ENCODE measurements at places on chromosomes 16 and 17.

DNA sequence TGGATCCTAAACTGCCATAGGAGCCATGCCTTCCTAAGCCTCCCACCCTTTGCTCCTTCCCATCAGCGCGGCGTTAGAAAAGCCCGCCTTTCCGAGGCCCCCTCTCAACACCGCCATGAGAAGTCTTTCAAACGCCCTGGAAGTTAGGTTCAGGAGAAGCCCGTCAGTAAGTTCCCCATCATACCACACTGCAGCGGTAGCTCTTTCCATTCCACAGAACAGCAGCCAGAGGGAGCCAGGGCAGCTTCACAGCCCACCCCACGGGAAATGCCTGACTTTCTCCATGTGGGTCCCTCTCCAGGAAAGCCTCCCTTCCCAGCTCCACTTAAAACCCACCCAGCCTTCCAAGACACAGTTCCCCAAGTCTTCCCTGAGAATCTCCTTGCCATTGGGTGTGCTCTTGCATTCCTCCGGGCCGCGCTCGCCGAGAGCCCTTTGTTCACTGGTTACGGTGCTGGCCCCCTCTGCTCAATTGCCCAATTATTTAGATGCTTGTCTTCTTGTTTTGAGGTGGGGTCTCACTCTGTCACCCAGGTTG lies 28.7 kb downstream of the KIAA0513 start:
- DNase-seq, result no peak

- no peak for DNase-seq
Measured at GRCh38 chr16:10242916-10243315, 60.7 kb upstream of the GRIN2A start.

DNA sequence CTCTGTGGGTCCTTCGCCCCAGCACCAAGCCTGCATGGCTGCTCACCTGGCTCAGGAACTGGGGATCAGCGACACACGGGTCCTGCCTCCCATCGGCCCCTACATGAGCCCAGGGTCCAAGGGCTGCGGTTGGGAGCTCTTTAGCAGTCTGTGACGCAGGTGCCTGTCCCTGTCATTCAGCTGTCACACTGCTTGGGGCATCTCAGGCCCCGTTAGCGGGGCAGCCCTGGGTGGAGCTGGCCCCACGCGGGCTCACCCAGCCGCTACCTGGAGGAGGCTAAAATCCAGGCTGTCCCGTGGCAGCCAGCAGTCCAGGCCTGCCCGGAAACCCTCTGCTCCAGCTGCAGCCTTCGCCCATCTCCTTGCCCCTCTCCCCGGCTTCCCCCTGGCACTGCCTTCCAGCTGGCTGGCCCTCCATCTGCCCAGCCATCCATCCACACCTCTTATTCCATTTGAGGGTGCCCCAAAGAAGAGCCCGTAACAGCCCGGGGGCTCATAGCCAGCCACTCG lies 3.3 kb downstream of the GCGR start:
- no peak for DNase-seq

DNA sequence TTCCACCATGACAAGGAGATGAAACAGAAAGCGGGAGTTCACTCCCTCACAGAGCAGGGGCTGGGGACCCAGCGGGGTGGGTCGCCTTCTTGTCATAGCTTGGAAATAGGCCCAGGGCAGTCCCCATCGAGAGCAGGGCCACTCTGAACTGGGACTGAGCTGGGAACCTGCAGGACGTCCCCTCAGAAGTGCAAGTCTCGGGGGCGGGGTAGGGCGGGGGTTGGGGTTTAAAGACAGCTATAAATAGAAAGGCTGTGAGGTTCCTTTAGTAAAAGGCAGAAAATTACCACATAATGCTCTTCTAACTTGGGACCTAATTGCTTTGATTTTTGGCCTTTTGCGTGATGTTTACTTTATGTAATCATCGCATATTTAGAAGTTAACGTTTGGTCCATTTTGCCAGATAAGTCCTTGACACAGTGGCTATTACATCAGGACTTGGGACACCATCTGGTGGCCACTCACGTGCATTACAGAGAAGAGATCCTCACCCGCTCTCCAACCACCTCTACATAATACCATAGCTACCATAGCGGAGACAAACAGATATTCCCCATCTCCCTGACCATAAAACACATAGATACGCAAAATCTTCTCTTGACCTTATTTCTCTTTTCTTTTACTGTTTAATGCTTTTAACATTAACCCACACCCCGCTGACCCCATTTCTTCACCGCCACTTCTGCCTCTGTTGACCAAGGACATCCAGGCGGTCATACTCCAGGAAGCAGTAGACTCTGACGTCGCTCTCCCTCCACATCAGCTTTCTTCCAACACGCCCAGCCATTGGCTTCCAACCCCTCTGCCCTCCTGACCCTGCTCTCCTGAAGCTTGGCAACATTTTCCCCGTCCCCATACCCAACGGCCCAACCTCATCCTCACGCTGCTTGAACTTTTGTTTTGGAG lies 27.5 kb upstream of the PIK3R6 start:
- DNase-seq, result no peak

- DNase-seq, result no peak
Measured at GRCh38 chr17:58321571-58322525, 6.7 kb downstream of the TSPOAP1 start.

GRCh38 chr16:67565470-67566100 lies 3.3 kb downstream of the CTCF start:
- DNase-seq, result no peak

DNA sequence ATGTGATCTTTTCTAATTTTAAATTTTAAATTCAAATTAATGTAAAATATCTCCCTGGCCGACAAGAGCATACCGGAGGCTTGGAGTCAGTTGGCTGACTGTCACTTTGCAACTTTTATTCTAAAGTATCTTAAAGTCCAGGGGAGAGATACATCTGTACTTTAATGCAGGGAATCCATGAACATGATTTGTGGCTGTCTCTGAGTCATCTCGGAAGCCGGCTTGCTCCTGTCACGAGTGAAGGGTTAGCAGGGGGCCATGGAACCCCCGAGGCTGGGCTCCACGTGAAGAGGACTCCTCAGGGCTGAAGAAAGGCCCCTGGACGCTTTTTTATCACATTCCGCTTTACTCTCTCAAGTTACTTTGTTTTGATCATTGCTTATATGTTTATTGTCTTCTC lies 13.3 kb downstream of the TVP23A start:
- no peak for DNase-seq

DNA sequence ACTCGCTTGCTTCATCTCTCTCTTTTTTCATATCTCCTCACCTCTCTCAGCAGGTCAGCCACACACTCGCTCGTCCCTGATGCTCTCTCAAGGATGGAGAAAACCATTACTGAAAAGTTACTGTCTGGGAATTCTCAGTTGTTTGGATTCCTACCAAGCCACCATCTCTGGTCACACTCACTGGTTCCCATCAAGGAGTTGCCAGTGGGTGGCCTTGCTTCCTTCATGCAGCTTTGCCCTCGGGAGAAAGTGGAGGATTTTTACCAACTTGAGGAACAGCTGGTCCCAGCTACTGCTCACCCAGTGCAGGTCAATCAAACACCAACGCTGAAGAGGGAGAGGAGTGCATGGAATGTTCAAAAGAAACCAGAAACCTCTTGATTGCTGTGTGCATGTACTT lies 25.3 kb downstream of the MEOX1 start:
- DNase-seq, result no peak

DNA sequence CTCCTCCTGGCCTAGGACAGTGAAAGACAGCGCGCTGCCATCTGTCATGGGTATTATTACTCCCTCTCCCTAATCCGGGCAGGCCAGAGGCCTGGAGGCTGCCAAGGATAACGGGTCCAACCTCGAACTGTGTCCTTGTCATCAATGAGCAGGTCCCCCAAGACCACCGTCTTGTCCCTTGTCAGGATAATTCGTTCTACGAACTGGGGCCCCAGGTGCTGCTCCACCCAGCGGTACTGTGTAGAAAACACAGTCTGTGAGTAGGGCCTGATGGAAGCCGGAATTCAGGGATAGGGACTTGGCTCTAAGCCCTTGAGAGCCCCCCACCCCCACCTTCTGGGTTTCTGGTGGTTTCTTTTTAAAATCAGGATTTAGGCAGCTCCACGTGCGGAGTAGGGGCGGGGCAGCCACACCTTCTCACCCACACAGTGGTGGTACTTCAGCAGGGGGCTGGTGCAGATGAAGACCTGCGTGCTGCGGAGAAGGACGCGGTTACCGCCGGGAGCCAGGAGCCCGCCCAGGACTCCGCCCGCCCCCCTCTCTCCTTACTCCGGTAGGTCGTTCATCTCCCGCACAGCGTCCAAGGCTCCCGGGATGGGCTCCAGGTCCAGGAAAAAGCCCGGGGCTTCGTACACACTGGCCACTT lies 787 bp downstream of the NT5C start:
- DNase-seq, result no peak

DNA sequence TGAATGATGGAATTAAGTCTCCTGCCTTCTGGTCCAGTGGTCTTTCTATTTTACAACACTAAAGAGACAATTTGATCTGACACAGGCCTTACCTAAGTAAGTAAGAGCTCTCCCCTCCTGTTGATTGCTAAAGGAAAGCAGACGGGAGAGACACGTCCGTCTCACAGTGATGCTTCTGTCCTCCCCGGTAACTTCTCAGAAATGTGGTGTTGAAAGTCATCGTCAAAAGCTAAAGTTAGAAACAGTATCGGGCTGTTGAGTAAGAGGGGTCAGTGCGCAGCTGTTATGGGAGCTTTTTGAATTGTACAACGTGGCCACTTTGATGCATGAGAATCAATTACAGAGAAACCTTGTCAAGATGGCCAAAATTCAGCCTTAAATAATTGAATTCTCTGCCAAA lies 1.9 kb upstream of the RBFOX1 start:
- no peak for DNase-seq

- DNase-seq, result no peak
Measured at GRCh38 chr17:55202896-55203295, 61.9 kb upstream of the HLF start.

- no peak for DNase-seq
Measured at GRCh38 chr16:58651965-58652348, 22.3 kb upstream of the CNOT1 start.

DNA sequence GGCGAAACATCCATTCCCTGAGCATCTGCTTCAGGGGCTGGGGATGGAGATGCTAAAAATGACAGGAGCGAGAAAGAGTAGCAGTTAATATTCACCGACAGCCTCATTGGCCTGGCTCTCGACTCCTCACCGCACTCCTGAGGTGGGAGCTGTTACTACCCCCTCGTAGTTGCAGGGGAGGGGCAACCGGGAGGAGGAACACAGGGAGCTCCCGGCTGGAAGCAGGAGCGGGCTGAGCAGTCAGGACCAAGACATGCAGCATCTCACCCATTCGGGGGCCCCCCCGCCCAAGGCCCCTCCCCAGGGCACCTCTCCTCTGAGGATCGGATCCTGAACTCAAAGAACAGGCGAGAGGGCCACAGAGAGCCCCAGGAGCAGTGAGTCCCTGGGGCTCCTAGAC lies 4.5 kb upstream of the ACSF3 start:
- DNase-seq, result no peak

- no peak for DNase-seq
Measured at GRCh38 chr17:66939461-66940114, 24.9 kb upstream of the CACNG4 start.

- no peak for DNase-seq
Measured at GRCh38 chr16:5615868-5616642, 518.5 kb upstream of the EEF2KMT start.

- peak; percentile 75 for DNase-seq
Measured at GRCh38 chr16:80066805-80067580, 466.5 kb upstream of the MAF start.

DNA sequence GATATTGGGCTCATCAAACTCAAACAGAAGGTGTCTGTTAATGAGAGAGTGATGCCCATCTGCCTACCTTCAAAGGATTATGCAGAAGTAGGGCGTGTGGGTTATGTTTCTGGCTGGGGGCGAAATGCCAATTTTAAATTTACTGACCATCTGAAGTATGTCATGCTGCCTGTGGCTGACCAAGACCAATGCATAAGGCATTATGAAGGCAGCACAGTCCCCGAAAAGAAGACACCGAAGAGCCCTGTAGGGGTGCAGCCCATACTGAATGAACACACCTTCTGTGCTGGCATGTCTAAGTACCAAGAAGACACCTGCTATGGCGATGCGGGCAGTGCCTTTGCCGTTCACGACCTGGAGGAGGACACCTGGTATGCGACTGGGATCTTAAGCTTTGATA lies 2.6 kb upstream of the HPR start:
- no peak for DNase-seq

DNA sequence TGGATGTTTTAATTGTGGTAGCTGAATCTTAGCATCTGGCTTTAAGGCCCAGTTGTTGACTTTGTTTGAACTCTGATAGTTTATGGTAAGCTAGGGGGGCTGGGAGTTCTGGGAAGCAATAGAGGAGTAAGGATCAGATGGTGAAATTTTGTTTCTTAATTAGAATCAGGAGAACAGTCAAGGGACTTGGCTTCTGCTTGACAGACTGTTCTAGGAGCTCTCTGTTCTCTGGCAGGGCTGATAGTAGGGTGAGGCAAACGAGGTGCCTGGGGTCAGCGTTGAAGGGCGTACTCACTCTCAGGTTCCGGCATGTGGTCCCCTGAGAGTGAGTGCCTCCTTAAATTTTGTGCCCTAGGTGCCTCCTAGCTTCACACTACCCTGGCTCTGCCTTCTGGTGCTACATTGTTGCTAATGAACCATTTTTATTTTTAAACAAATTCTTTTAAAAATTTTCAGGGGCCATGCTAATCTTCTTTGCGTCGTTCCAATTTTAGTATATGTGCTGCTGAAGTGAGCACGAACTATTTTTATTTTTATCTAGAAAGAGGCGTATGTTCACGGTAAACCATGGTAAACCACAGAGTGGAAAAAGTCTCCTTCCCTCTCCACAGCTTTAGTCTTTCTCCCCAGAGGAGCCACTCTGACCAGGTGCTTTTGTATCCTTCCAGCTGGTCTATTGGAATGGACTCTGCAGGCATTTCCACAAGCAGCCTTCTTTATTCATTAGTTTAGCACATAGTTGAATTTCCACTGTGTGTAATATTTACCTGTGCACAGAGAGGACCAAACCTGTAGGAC lies 19.7 kb downstream of the SLC7A6 start:
- DNase-seq, result no peak

DNA sequence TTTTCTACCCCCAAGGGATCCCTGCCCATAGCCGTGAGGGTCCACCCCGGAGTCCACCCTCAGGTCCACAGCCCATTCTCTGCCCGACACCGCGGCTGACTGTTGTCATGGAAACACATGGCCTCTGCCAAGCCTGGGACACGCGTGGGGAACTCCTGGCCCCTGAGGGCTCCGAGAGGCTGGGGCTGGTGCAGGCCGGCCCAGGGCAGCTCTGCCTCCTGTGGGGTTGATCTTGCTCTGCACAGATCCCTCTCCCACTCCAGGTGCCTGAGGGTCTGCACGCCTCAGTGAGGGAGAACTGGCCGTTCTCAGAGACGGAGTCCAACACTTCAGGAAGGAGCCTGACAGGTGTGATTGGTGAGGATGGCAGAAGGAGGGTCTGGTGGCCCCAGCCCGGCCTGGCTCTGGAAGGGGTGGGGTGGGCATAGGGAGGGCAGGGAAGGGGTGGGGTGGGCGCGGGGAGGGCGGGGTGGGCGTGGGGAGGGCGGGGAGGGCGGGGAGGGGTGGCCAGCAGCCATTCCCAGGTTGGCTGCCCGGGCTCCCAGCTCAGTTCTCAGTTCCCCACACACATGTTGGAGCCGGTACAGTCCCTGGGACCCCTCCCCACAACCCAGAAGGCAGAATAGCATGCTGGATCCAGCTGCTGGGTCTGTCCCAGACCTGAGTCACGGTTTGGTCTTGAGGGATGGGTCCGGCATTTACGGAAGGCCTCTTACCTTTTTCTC lies 6.4 kb downstream of the MRPL28 start:
- DNase-seq, result no peak
